ENCODE measurements at places on chromosomes 12 and 14. TPM values are rescaled to one million over a fixed set of nuclear protein-coding genes. Genes with fewer than 3 reads are reported as not detected.

- no peak for DNase-seq
These were observed 197.7 kb upstream of the CNOT2 start for GRCh38 chr12:70045514-70045913.

- DNase-seq, result no peak
These were observed 17.4 kb upstream of the DRAM1 start for GRCh38 chr12:101859664-101860607.

ERP27 gene
- not detected for total RNA-seq

DNA sequence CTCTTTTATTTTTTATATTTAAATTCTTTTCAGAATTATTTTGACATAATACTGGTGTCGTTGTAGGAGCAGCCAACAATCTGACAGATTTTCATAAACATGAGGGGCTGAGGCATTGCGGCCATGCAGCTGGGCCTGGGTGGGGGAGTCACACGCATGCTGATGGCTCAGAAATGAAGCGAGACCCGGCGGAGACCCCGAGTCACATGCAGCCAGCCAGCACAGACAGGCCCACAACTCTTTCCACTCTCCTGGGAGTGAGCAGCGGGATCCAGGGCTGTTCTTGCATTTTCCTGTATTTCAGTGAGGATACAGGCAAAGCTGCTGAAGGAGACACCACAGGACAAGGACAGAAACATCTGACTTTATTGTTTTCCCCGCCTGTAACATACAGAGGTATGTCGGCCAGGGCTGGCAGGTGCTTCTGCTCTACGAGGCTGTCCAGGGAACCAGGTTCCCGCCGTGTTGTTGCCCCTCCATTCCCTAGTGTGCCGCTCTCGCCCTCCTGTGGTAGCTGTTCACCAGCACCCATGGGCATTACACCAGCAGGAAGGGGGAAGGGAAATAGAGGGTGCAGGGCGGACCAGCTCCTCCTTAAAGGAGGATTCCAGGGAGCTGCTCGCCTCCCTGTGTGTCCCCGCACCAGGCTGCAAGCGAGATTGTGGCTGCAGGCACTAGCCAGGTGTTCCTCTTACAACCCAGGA is 30.5 kb downstream of the FZD10 start:
- peak; percentile 66 for DNase-seq

GRCh38 chr12:113347-113746 is 46.8 kb downstream of the IQSEC3 start:
- DNase-seq, result no peak

GRCh38 chr14:72605921-72606220 is 288.0 kb downstream of the DPF3 start:
- no peak for DNase-seq

- DNase-seq, result no peak
These were observed 59.1 kb downstream of the TMEM132D start for GRCh38 chr12:129844662-129845220.

GRCh38 chr12:52221912-52222457 is 11.1 kb upstream of the KRT7 start:
- peak; percentile 80 for DNase-seq
